ENCODE measurements at places on chromosomes 5 and 9.

- DNase-seq, result no peak
Measured at GRCh38 chr9:109556786-109557185, 58.7 kb upstream of the PTPN3 start.

DNA sequence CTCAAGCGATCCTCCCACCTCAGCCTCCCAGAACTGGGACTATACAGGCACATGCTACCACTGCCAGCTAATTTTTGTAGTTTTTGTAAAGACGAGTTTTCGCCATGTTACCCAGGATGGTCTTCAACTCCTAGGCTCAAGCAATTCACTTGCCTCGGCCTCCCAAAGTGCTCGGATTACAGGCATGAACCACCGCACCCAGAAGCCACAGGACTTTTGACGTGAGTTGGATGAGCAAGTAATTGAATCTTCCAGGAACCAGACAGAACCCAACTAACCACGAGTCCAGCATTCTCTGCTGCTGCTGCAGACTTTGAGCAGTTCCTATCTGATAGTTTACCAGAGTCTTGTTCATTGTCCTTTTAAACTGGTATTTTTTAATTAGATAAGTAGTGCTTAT, 9.6 kb upstream of the ATP6V0E1 start:
- DNase-seq, result no peak

DNA sequence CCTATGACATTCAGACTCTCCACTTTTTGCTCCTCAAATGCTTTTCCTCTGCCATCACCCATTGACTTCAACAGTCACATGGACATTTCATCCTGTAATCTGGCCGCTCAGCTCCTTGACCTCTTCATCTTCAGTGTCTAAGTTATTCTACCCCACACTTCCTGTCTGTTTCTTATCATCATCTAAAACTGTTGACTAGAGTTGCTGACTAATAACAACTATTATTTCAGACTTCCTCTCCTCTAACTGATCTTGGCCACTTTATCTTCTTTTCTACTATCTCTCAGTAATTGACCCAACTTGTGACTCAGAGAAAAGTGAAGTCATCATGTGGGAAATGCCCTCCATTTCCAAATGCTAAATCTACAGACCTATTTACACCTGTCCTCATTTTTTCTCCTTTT, 254.7 kb upstream of the TRPC7 start:
- no peak for DNase-seq

DNA sequence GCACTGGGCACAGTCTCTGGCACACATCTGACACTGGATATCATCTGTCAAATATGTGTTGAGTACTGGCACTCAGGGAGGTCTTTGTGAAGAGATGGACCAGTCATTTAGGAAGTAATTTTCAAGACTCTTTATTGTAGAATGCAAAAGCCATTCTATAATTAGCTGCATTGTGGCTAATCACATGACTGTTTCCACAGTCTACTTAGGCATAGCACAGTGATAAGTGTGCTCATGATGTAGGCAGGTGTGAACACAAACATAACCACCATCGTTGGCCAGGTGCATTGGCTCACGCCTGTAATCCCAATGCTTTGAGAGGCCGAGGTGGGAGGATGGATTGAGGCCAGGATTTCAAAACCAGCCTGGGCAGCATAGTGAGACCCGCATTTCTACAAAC, 62.2 kb downstream of the CFAP77 start:
- no peak for DNase-seq

GRCh38 chr5:74603376-74603775, 37.2 kb downstream of the ENC1 start:
- DNase-seq, result no peak

GRCh38 chr9:33408087-33408486, 5.7 kb upstream of the AQP7 start:
- DNase-seq, result no peak

DNA sequence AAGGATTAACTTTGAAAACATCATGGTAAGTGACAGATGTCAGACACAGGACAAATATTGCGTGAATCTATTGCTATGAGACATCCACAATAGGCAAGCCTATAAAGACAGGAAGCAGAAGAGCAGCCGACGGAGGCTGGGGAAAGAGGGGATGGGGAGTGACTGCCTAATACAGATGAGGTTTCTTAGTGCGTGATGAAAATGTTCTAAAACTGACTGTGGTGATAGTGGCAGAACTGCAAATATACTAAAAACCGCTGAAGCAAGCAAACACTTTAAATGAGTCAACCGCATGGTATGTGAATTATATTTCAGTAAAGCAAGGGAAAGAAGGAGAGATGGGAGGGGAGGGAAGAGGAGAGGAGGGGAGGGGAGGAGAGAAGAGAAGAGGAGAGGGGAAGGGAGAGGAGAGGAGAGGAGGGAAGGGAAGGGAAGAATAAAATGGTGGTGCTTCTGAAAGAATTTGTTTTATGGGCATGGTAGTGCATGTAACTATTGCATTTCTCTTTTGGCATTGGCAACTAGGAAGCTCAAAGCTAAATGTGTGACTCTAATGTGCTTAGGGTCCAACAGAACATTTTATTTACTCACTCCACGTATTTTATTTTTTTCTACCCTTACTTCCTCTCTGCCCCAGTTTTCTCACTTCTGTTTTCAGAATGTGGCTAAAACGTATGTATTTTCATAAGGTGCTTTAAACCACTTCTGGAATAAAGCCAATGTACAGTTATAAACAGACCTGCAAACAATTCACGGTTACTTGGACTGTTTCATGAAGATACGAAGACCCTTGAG, 21.3 kb downstream of the AKNA start:
- DNase-seq, result no peak

GRCh38 chr9:72622186-72622585, 100.8 kb downstream of the TMC1 start:
- no peak for DNase-seq

DNA sequence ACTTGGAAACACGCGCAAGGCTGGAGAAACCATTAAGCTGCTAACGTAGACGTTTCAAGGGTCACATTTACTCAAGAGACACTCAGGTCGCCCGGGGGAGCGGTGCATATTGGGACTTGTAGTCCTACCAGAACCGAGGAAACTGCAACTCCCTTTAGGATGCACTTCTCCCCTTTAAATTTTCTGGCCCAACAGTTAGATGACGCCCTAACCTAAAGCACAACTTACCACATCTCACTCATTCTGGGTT, 384 bp upstream of the DMXL1 start:
- no peak for DNase-seq

- DNase-seq, result no peak
Measured at GRCh38 chr9:126463426-126463825, 136.8 kb downstream of the MVB12B start.

- DNase-seq, result no peak
Measured at GRCh38 chr9:104941597-104941996, 13.6 kb upstream of the ABCA1 start.

DNA sequence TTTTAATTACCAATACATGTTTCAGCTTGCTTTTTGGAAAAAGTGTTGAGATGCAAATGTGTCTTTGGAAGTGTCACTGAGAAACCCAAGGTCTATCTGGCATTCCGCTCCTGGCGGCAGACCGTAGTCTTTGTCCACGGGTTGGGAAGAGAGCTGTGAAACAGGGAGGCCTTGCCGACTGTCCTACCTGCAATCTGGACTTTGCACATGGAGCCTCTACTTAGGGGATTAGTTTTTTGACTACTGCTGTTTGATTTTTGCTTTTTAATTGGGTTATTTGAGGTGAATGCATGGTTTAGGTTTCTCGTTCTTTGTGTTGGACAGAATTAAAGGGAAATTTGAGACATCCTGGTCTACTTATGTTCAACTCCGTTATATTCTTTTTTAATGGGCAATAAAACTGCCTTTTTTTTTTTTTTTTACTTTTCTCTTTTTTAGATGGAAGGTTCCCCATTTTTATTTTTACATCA, 25.7 kb downstream of the TRIO start:
- DNase-seq, result no peak

DNA sequence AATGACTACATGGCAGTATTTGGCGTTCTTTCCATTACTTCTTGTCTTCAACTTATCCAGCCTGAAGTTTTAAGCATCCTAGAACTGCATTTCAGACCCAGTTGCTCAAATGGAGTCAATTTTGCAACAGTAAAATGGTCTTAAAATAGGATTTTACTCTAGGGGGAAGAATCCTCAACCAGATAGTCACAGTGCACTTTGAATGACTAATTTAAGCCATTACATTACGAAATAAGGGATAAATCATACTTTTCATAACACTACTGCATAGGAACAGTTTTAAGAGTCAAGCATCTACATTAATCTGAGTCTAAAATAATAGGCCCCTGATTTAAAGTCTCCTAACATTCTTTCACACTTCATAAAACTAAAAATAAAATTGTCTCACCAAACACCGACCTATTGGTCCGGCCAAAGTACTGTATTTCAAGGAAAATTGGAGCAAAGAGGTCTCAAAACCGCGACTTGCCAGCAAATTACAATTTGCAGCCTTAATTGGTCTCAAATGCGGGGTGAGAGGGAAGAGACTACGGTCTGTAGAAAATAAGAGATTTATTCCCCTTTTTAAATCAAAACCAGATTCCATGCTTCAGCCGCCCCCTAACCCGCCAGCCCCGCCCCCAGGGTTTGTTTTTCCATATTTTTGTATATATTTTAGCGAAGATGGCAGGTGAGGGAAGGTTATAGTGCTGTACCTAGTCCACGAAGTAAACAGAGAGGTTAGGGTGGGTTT, 1.2 kb upstream of the SMARCA2 start:
- no peak for DNase-seq

DNA sequence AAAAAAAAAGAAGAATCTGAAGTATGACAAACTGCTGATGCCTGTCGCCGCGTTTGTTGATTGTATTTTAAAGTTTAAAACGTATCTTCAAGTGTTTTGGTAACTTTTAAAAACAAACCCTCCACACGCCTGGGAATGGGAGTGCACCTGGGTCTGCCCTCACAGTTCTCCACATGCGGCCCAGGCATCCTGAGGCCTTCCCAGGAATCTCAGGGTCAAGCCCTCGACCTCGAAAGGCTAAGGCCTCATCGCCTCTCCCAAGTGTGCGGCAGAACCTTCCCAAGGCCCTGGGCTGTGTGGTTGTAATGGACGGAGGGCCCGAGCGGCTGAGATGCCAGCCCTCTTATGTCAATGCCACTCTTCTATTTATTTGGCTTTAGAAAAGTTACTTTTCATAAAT, 94.4 kb downstream of the CAMSAP1 start:
- no peak for DNase-seq

GRCh38 chr5:149161850-149162249, 20.6 kb downstream of the ABLIM3 start:
- DNase-seq, result no peak

DNA sequence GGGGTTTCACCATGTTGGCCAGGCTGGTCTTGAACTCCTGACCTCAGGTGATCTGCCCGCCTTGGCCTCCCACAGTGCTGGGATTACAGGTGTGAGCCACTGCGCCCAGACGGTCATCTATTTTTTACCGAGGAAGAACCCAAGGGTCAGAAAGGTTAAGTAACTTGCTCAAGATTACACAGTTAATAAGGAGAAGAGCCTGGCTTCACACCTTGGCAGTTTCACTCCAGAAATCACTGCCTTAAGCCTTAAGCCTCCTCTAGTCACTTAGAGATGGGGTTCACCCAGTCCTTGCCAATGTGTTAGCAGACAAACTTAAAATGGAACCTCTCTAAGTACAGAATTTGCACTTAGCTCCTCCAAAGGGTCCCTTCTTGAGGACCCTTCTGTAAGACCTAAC, 116.3 kb downstream of the PTTG1 start:
- DNase-seq, result no peak

GRCh38 chr9:121217609-121218292, 16.1 kb upstream of the RAB14 start:
- DNase-seq, result no peak

DNA sequence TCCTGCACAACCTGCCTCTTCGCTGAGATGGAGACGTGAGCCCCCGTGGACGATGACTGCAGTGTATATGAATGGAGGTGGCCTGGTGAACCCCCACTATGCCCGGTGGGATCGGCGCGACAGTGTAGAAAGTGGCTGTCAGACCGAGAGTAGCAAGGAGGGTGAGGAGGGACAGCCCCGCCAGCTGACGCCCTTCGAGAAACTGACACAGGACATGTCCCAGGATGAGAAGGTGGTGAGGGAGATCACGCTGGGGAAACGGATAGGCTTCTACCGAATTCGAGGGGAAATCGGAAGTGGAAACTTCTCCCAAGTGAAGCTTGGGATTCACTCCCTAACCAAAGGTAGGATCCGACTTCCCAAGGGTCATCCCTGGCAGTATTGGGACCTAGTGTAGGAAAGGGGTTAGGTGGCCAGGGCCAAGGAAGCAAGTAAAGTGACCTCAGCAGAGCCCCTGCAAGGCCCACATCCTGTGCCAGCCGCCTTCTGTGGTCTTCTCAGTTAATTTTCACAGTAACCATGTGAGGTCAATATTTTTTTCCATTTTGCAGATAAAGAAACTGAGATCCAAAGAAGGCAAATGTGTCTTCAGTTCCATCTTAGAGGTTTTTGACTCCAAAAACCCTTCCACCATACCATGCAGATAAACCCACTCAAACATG, 53.8 kb downstream of the NIM1K start:
- no peak for DNase-seq

Measured in vagina (tissue), 2 donors.